ENCODE measurements at places on chromosomes 5 and 9.
A peak's percentile ranks its signal among the peaks of the same experiment; 100 is the strongest.

- peaks cover 35% of the 10 kb centered on the region for H3K4me1 ChIP-seq
- no peaks in the 10 kb centered on the region for H3K27me3 ChIP-seq
- H3K4me3 ChIP-seq, result peak overlapping the region; percentile 97
- H3K36me3 ChIP-seq, result no peaks in the 10 kb centered on the region
- DNase-seq, result no peak
- H3K27ac ChIP-seq, result peak overlapping the region; percentile 85
Observed at GRCh38 chr9:136244122-136244968, 1.3 kb downstream of the QSOX2 start.

GRCh38 chr5:31463351-31463750 is 68.5 kb downstream of the DROSHA start:
- H3K36me3 ChIP-seq, result peaks cover 51% of the 10 kb centered on the region
- no peaks in the 10 kb centered on the region for H3K27me3 ChIP-seq
- no peak overlapping the region for H3K4me3 ChIP-seq
- no peak for DNase-seq

DNA sequence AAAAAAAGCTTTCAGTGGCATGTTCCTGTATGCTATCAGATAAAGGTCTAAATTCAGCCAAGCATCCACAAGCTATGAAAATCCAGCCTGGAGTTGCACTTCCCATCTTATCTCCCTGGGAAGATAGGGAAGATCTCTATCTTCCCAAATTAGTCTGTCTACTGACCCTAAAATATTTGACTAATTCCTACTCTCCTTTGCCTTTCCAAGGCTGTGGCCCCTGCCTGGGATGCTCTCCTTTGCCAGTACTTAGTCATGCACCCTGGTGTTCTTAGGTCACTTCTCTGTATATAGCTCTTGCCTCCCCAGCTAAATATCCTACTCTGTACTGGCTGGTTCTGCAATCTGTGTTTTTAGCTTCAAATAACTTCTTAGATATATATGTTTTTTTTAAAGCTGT is 44.0 kb upstream of the PLPP1 start:
- DNase-seq, result no peak
- H3K27me3 ChIP-seq, result no peaks in the 10 kb centered on the region
- peak overlapping the region; percentile 46 for H3K27ac ChIP-seq
- H3K4me1 ChIP-seq, result peaks cover 18% of the 10 kb centered on the region
- H3K36me3 ChIP-seq, result no peaks in the 10 kb centered on the region

- no peaks in the 10 kb centered on the region for H3K27me3 ChIP-seq
- H3K4me3 ChIP-seq, result no peak overlapping the region
- no peaks in the 10 kb centered on the region for H3K36me3 ChIP-seq
- H3K27ac ChIP-seq, result no peak overlapping the region
Observed at GRCh38 chr5:42855811-42856210, 44.1 kb upstream of the SELENOP start.

DNA sequence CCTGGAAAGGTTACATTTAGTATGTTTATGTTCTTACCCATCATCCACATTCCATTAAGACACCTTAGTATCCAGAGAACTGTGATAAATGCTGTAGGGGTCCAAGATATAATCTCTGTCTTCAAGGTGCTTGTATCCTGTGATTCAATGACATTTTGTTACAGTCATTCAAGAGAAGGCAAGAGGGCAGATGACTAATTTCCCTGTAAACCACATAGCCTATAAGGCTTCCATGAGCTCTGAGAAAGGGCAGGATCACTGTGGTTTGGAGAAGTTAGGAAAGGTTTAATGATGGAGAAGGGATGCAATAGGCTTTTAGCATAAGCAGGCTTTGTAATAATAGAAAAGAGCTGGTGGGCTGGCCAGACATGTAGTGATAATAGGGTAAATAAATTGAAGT is 40.0 kb downstream of the PAPPA start:
- no peak overlapping the region for H3K27ac ChIP-seq
- no peak for DNase-seq
- H3K27me3 ChIP-seq, result no peaks in the 10 kb centered on the region
- no peaks in the 10 kb centered on the region for H3K36me3 ChIP-seq

DNA sequence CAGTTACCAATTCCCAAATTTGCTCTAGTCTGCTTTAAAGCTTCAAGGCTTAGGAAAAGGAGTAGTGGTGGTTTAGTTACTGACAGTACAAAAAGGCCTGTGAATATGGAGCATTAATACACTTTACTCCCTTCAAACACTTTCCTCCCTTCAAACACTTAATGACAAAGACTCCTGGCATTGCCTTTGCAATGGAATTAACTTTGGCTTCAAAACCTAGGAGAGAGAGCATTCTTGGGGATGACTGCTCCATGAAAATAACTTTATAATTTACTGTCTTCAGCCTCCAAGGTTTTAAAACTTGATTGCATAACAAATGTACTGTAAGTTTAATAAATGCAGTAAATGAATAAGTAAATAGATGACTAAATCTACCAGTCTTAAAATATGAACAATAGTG is 185.6 kb downstream of the TRPM3 start:
- H3K4me1 ChIP-seq, result no peaks in the 10 kb centered on the region
- H3K27ac ChIP-seq, result no peak overlapping the region
- no peak for DNase-seq
- no peaks in the 10 kb centered on the region for H3K36me3 ChIP-seq
- no peaks in the 10 kb centered on the region for H3K27me3 ChIP-seq
- no peak overlapping the region for H3K4me3 ChIP-seq

DNA sequence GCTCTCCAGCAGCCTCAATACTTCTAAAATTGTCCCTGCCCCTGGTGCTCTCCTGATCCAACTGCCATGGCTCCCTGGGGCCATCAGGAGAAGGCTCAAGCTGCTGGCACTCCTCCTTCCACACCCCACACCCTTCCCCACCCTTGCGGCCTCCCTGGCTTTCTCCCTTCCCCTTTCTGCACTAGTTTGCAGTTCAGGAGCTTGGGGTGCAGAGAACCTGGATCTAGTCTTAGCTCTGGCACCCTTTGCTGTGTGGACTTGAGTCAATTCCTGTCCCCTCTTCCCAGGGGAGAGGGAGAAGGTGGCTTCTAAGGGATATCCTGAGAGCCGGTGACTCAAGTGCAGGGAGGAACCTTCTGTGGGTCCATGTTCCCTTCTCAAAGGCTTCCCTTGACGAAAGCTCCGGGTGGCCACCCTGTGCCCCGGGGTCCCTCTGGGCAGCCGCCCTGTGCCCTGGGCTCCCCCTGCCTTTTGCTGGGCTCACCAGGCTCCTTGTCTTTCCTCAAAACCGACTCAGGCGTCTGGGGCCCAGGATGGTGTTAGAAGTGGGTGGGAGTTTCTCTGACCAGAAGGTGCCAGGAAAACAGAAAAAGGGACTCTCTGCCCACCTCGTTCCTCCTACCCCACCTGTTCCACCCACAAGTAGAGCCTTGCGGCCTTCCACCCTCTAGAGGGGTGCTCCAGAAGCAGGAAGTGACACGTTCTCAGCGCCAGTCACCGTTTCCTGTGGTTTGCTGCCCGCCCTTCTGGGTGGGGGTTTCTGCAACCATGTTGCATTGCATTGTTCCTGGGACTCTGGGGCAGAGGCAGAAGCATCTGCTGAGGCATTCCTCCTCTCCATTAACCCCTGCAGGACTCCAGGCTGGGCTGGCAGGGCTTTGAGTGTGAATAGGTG is 15.0 kb downstream of the GLIPR2 start:
- H3K4me1 ChIP-seq, result peaks cover 10% of the 10 kb centered on the region
- peaks cover 5% of the 10 kb centered on the region for H3K36me3 ChIP-seq
- H3K27ac ChIP-seq, result peak overlapping the region; percentile 92
- DNase-seq, result no peak

- H3K4me3 ChIP-seq, result no peak overlapping the region
- no peak overlapping the region for H3K27ac ChIP-seq
- no peak for DNase-seq
- H3K36me3 ChIP-seq, result no peaks in the 10 kb centered on the region
- H3K4me1 ChIP-seq, result no peaks in the 10 kb centered on the region
- no peaks in the 10 kb centered on the region for H3K27me3 ChIP-seq
Observed at GRCh38 chr9:4010309-4010708, 289.6 kb downstream of the GLIS3 start.

- H3K27ac ChIP-seq, result no peak overlapping the region
- no peaks in the 10 kb centered on the region for H3K4me1 ChIP-seq
- no peak overlapping the region for H3K4me3 ChIP-seq
Observed at GRCh38 chr9:117523531-117524153, 108.8 kb upstream of the ASTN2 start.

DNA sequence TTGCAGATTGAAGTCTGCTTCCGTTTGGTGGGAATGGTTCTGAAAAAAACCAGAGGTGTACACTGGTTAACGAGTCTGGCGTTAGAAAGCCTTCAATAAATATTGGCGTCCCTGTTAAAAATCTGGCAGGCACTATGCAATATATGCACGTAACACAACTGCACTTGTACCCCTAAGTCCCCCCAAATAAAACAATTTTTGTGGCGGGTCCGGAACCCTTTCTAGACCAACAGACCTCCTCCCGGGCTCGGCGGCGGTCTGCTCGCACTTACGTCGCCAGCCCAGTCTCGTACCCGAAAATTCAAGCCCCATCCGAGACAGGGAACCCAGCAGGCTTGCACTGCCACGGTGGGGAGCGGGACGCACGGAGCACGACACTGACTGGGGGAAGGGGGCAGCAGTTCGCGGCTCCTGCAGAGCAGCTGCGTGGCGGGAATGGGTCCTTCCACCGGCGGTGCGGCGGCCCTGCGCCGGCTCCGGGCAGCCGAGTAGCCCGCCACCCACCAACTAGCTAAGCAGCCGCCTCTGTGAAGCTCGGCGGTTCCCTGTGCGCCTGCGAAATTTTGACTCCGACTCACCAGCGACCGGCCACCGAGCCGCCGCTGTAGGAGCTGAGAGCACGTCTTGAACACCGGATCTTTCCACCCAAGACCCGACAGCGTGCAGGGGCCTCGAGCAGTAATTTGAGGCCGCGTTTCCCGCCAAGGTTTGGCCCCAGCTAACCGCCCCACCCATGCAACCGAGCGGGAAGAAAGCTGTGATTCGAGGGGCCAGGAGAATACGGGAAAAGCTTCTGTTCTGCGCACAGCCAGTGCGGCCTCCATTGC is 3.9 kb downstream of the MCIDAS start:
- peaks cover 27% of the 10 kb centered on the region for H3K4me1 ChIP-seq
- peaks cover 95% of the 10 kb centered on the region for H3K27me3 ChIP-seq
- no peak for DNase-seq
- peak overlapping the region; percentile 32 for H3K4me3 ChIP-seq
- H3K36me3 ChIP-seq, result peaks cover 2% of the 10 kb centered on the region

DNA sequence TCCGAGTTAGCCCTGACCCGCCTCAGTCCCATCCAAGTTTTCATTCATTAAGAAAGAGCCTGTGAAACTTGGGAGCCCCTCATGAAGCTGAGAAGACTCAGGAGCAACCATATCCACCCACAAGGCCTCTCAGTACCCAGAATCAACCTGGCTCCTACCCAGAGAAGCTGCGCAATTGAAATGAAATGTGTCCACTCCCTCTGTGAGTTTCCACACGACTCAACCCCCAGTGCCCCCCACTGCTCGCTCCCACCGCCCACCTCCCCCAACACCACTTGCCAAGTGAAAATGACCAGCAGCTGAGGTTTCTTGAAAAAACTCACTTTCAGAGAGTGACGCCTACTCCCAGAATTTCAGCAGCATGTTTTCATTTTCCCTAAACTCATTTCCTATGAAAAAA is 104.6 kb downstream of the CDK5RAP2 start:
- no peaks in the 10 kb centered on the region for H3K27me3 ChIP-seq
- no peak overlapping the region for H3K4me3 ChIP-seq
- no peak for DNase-seq
- H3K4me1 ChIP-seq, result peaks cover 8% of the 10 kb centered on the region
- peaks cover 13% of the 10 kb centered on the region for H3K36me3 ChIP-seq
- H3K27ac ChIP-seq, result no peak overlapping the region

All from neural crest cell (in vitro differentiated cells).